Forelimb muscle (tissue), 1 donor: ENCODE measurements at places on chromosomes 7 and 10.

DNA sequence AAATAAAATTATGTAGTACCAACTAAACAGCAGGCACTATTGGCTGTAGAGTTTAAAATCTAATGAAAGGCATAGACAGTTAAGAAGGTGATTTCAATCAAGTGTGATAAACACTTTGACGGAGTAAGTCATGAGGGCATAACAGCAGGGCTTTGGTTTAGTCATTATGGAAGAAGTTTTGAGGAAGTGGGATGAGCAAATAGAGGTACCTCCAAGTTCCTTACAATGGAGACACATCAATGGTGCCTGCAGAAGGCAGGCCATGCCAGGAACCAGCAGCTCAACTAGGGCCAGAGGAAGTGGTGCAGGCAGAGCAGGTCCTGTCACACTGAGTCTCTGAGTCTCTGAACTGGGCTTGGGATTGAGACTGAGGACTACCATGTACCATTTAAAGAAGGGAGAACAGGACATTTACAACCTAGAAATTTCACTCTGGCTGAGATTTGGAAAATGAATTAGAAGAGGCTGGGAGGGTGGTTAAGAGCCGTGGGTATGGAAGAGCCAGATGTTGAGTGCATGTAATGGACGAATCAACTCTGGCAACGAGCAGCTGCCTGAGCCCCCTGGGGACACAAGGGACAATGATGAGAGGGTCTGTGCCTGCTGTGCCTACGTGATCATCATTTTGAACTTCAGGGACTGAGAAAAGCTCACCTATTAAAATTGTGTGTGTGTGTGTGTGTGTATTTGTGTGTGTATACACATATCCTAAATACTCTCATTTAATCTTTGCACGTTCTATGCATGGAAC, 208.7 kb upstream of the POM121L12 start:
- no peak for DNase-seq

GRCh38 chr10:102102421-102102820, 17.7 kb downstream of the LDB1 start:
- DNase-seq, result no peak

GRCh38 chr10:42926843-42927242, 144.2 kb downstream of the BMS1 start:
- DNase-seq, result no peak

DNA sequence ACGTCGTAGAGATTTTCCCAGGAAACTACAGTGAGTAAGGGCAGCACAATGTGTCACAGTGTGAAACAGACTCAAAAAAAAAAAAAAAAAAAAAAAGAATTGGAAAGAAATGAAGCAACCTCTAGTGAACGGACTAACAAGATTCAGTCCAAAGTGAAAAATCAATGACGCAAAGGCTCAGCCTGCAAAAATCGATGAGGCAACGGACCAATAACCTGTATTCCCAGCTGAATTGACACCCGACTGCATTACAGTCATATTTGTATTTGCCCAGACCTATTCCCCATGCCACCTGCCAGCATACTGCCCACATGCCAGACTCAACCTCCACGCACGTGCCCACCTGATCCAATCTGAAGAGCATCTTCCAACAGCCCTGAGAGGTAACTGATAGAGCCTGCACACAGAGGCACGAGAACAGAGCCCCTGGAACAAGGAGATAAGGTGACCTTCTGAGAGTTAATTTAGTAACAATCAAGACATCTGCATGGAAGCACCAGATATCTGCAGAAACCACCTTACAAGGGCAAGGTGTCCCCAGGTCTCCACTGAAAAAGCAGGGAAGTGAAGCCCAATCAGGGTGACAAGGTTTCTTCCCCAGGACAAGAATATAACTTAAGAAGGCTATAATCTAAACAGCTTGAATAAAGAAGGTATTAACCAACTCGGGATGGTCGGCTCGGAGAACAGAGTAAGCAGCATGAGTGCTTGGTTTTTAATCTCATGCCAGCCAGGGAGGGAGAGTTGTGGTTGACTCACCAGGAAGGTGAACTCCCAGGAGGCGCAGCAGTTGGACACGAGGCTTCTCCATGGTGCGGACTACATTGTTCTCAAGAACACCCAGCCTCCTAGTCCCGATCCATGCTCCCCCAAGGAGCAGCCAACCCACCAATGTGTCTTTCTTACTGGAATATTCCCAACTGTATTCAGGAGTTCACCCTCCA, 48.5 kb downstream of the PLXNA4 start:
- DNase-seq, result no peak

DNA sequence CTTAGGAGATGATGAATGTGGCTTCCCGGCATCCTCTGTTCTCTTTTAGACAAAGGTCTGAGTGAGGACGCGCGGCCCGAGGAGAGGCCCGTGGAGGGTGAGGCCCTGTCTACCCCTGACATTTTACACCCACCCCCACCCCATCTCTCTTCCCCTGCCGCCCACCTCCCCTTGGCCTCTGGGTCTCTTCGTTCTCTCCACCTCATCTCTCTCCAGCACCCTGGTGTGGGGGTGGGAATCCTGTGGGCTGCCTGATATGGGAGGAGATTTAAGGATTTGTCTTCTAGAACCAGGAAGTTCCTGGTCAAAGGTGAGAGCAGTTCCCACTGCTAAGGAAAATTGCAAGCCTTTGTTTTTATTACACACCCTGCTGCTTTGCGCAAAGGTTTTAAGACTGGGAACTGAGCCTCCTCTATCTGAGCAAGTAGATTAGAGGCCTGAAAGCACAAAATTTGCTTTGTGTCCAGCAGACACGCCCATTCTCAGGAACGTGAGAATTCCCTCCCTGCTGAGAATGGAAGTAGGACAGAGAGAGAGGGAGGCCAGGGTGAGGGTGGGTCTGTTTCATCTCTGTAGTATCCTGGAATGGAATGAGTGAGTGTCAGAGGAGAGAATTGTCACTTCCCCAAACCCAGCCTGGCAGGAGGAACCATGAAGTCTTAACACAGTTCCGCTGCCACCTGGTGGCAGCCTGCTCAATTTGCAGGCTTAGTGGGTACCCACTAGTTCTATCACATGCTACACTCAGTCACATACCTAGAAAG, 91.2 kb downstream of the GTF2IRD1 start:
- DNase-seq, result no peak

DNA sequence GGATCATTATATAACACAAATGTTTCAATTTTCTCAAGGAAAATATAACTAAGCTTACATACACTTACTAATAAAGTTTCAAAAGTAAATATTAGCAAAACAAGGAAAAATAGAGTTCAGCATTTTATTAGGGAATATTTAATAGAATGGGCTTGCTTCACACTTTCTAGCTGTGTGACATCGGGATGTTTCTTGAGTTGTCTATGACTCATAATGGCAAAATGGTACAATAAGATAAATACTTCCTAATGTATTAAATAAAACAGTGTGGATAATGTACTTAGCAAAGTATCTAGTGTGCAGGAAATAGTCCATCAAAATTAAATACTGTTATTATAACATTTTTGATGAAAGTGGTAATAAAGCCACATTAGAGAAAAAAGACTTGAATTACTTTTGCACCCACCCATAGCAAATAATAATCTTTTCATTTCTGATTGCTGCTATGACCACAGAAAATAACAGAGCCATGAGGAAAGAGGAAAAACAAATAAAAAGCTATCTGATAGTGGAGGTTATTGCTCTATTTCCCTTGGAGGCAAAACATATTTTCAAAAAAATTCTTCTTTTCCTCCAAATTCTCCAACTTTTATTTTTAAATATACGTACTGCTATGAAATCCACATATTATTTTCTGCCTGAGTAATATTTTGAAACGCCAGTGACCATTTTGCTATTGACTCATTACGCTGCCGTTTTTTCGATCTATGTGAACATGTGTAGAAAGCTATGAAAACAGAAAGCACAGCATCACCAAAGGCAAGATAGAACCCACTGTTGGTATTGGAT, 272.9 kb upstream of the KLF6 start:
- DNase-seq, result no peak
